ENCODE measurements at places on chromosomes 13 and 19. TPM values are rescaled to one million over a fixed set of nuclear protein-coding genes. Genes with fewer than 3 reads are reported as not detected.

DNA sequence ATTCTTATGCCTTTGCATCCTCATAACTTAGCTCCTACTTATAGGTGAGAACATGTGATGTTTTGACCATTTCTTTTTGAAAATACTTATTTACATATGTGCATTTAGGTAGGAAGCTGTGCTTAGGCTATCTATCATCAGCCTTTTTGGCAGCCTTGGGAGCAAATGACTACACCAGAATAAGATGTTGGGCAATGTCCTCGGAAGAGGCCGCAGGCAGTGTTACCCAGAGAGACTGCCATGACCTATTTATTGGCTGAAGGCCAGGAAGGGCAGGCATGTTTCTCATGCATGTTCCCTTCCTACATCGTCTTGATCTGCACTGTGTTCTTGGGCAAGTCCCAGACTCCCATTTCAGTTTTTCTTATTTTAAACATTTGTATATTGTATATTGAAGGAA lies 122.3 kb downstream of the B3GLCT start:
- no peaks in the 10 kb centered on the region for H3K36me3 ChIP-seq
- DNase-seq: no peak
- H3K4me1 ChIP-seq: no peaks in the 10 kb centered on the region
- no peaks in the 10 kb centered on the region for H3K27me3 ChIP-seq

GRCh38 chr13:95931300-95932025 lies 121.7 kb downstream of the UGGT2 start:
- H3K27ac ChIP-seq: no peak overlapping the region
- no peak for DNase-seq
- H3K4me3 ChIP-seq: no peak overlapping the region
- H3K36me3 ChIP-seq: peaks cover 28% of the 10 kb centered on the region

DNA sequence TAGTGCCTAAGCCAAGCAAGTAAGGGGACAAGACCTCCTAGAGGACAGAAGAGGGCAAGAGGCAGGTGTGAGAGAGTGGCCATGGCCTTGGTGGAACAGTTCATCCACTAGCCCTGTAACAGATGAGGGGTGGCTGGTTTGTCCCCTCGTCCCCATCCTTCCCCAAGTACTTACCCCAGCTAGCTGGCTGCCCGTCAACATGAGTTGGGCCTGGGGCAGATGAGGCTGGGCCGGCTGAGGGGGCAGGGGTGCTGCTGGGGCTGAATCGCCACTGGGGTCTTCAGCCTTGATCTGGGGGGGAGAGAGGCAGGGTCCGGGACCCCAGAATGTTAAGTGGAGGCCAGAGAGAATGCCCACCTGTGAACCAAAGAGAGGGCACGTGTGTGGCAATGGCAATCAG lies 15.2 kb downstream of the POU2F2 start:
- H3K4me1 ChIP-seq: no peaks in the 10 kb centered on the region
- no peak overlapping the region for H3K4me3 ChIP-seq
- peaks cover 33% of the 10 kb centered on the region for H3K27me3 ChIP-seq

KLK12 gene
- not detected for polyA plus RNA-seq

GRCh38 chr19:14654786-14655560 lies 19.7 kb downstream of the ADGRE3 start:
- H3K36me3 ChIP-seq: no peaks in the 10 kb centered on the region
- DNase-seq: no peak
- H3K4me1 ChIP-seq: no peaks in the 10 kb centered on the region
- no peak overlapping the region for H3K4me3 ChIP-seq
- H3K27ac ChIP-seq: no peak overlapping the region
- H3K27me3 ChIP-seq: peaks cover 24% of the 10 kb centered on the region

DNA sequence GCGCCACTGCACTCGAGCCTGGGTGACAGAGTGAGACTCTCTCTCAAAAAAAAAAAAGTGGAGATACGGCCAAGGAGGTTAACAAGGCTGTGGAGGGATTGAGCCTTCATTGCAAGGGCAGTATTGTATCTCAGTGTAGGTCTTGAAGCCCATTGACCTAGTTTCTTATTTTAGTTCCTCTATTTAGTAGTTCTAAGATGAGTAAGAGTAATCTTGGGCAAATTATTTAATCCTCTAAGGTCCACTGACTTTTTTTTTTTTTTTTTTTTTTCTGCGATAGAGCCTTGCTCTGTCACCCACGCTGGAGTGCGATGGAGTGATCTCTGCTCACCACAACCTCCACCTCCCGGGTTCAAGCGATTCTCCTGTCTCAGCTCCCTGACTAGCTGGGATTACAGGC lies 14.3 kb upstream of the ILF3 start:
- H3K4me1 ChIP-seq: peaks cover 3% of the 10 kb centered on the region
- H3K4me3 ChIP-seq: no peak overlapping the region
- peaks cover 26% of the 10 kb centered on the region for H3K36me3 ChIP-seq
- DNase-seq: no peak

- no peak overlapping the region for H3K4me3 ChIP-seq
- H3K27me3 ChIP-seq: no peaks in the 10 kb centered on the region
- no peak overlapping the region for H3K27ac ChIP-seq
- H3K4me1 ChIP-seq: no peaks in the 10 kb centered on the region
Measured at GRCh38 chr13:69243366-69243765, 864.3 kb upstream of the ATXN8OS start.

GRCh38 chr13:100102042-100102441 lies 13.1 kb downstream of the PCCA start:
- no peaks in the 10 kb centered on the region for H3K27me3 ChIP-seq
- H3K36me3 ChIP-seq: no peaks in the 10 kb centered on the region
- H3K4me3 ChIP-seq: no peak overlapping the region
- 0 out of 3 replicates have a peak, but pooled peaks cover 4% of the 10 kb centered on the region for H3K4me1 ChIP-seq
- no peak overlapping the region for H3K27ac ChIP-seq

CYP2F1 gene
- polyA plus RNA-seq: 0.04 TPM

- H3K4me1 ChIP-seq: peaks cover 11% of the 10 kb centered on the region
- DNase-seq: no peak
- no peak overlapping the region for H3K4me3 ChIP-seq
Measured at GRCh38 chr19:2761309-2761677, 21.5 kb upstream of the SLC39A3 start.

DNA sequence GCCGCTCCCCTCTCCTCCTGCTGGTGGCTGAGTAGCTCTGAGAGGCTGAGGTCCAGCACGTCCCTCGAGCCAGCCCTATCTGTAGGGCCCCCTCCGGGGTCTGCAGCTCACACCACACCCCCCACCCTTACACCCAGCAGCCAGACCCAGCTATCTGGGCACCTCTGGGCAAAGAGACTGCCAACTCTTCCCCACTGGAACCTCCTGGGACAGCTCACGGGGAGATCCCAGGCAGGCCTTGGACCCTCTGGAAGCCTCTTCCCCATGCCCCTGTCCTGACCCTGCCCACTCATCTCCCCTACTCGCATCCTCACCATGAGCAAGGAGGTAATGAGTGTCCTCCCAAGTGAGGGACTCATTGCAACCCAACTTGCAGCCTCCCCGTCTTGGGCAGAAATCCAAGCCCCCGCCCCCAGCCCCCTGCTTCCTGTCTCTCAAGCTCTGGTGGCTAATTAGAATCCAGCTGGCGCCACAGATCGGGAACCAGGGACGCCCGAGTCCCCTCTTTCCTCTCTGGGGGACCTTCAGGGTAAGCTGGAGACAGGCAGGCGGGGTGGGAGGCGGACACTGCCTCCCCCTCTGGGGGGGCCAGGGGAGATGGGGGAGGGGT lies 22.1 kb downstream of the ADGRL1 start:
- no peak overlapping the region for H3K27ac ChIP-seq
- H3K4me1 ChIP-seq: peaks cover 19% of the 10 kb centered on the region
- H3K27me3 ChIP-seq: no peaks in the 10 kb centered on the region
- no peak overlapping the region for H3K4me3 ChIP-seq

PTPRH gene
- 22.8 TPM for polyA plus RNA-seq

- H3K4me1 ChIP-seq: no peaks in the 10 kb centered on the region
- H3K27me3 ChIP-seq: no peaks in the 10 kb centered on the region
- H3K36me3 ChIP-seq: no peaks in the 10 kb centered on the region
- no peak overlapping the region for H3K4me3 ChIP-seq
- no peak for DNase-seq
Measured at GRCh38 chr13:42623916-42624315, 50.0 kb downstream of the TNFSF11 start.

DNA sequence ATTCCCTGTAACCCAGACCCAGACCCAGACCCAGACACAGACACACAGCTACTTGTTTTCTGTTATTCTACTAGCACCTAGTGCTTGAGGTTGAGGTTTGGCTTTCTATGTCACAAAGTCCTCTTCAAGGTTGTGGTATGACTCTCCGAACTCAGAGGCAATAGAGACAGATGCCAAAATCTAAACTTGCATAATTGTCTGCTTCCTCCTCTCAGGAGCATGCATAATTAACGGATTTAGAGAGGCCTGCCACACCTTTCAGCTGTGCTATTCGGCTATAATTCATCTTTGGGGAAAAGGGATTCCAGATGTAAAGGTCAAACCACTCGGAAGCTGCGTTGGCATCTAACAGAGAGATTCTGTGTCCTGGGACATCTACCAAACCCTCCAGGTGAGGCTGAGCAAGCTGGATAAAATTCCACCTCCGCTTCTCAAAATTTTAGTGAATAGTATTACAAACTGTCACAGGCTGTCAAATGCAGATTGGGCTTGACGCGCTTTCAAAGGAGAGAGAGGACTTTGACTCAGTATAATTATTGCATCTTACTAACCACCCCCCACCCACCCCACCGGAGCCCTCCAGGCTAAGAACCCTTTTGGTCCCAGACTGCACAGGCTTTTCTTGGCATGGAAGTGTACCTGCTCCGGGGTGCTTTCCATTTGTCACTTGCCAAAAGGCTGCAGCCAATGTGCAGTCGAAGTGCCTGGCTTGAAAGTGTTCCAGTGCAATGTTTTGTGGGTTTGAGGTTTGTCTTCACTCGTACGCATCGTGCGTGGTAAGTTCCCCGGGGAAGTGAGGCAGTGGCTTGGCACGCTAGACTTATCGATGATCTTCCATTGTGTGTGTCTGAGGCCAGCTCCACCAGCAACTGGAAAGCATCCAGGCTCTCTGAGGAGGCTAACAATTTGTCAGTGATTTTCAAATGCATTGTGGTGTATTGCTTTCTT lies 194.1 kb downstream of the TDRD3 start:
- no peaks in the 10 kb centered on the region for H3K27me3 ChIP-seq
- no peaks in the 10 kb centered on the region for H3K36me3 ChIP-seq
- no peak overlapping the region for H3K4me3 ChIP-seq
- DNase-seq: no peak

- DNase-seq: no peak
- H3K4me3 ChIP-seq: no peak overlapping the region
- H3K27me3 ChIP-seq: no peaks in the 10 kb centered on the region
Measured at GRCh38 chr19:21468791-21469190, 36.6 kb upstream of the ZNF429 start.

GDF15 gene
- 57.2 TPM for polyA plus RNA-seq

GRCh38 chr19:45464852-45465441 lies 2.8 kb upstream of the FOSB start:
- no peaks in the 10 kb centered on the region for H3K36me3 ChIP-seq
- peaks cover 12% of the 10 kb centered on the region for H3K4me1 ChIP-seq
- no peaks in the 10 kb centered on the region for H3K27me3 ChIP-seq
- H3K27ac ChIP-seq: no peak overlapping the region

- no peak overlapping the region for H3K4me3 ChIP-seq
- no peaks in the 10 kb centered on the region for H3K36me3 ChIP-seq
- DNase-seq: no peak
- no peaks in the 10 kb centered on the region for H3K4me1 ChIP-seq
- no peaks in the 10 kb centered on the region for H3K27me3 ChIP-seq
Measured at GRCh38 chr13:35965226-35965927, 165.8 kb downstream of the DCLK1 start.

TEX101 gene
- not detected for polyA plus RNA-seq

GRCh38 chr19:52710538-52710937 lies 24.3 kb downstream of the ZNF611 start:
- no peaks in the 10 kb centered on the region for H3K27me3 ChIP-seq
- H3K4me3 ChIP-seq: no peak overlapping the region
- H3K27ac ChIP-seq: no peak overlapping the region
- no peak for DNase-seq

- no peaks in the 10 kb centered on the region for H3K36me3 ChIP-seq
- no peaks in the 10 kb centered on the region for H3K27me3 ChIP-seq
- peaks cover 4% of the 10 kb centered on the region for H3K4me1 ChIP-seq
- no peak for DNase-seq
- H3K4me3 ChIP-seq: no peak overlapping the region
Measured at GRCh38 chr13:46086421-46086922, 18.4 kb downstream of the CPB2 start.

DNA sequence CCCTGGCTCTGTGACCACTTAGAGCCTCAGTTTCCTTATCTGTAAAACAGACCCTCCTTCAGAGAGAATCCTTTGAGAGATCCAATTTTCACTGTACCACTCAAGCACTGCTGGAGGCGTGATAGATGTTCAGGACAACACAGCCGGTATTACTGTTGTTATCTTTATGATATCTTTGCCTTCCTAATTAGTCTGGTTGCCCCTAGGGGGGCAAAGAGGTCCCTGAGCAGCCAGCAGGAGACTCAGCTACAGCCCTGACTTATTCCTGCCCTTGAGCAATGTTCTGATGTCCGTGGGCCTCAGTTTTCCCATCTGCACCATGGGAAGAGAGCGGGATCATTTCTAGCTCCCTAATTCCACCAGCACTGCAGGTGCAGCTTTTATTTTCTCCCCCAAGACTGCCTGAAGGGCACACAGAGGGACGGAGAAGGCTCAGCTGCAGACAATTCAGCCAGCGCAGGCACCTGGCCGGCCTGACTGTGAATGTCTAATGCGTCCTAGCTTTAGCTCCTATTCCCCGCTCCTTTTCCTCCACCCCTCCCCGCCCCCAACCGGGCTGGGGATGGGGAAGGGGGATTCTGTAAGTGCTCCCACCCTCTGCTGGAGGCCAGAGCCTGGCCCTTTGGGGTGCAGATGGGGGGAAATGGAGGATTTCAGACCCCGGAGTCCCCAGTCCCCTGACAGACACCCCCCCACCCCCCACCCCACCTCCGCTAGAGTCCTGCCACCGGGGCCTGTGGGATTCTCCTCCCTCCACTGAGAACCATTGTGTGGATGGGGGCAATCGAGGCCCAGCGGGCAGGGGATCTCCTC lies 16.2 kb downstream of the TLE5 start:
- H3K36me3 ChIP-seq: no peaks in the 10 kb centered on the region
- no peaks in the 10 kb centered on the region for H3K27me3 ChIP-seq
- peaks cover 41% of the 10 kb centered on the region for H3K4me1 ChIP-seq
- peak overlapping the region; percentile 46 for H3K27ac ChIP-seq
- DNase-seq: no peak

DNA sequence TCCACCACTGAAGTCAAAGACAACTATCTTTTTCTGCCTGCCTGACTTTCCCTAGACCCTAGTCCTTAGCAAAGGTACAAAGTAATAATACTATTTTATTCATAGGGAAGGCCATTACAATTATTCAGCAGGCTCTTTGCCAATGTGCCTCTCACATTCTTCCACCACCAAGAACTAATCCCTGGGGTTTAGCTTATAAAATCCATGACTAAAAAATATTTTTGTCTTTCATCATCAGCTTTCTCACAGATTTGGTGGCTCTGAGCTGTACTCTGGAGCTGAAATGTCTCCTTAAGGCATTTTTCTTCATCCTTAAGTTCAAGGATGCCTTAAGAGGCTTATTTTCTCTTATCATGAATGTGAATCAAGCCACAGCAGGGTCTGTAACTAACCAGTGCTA lies 96.1 kb downstream of the OXGR1 start:
- H3K27ac ChIP-seq: no peak overlapping the region
- H3K4me1 ChIP-seq: no peaks in the 10 kb centered on the region
- H3K4me3 ChIP-seq: no peak overlapping the region
- H3K36me3 ChIP-seq: no peaks in the 10 kb centered on the region

GRCh38 chr19:20247016-20247683 lies 80.1 kb downstream of the ZNF486 start:
- H3K36me3 ChIP-seq: no peaks in the 10 kb centered on the region
- no peaks in the 10 kb centered on the region for H3K27me3 ChIP-seq
- H3K27ac ChIP-seq: no peak overlapping the region
- H3K4me1 ChIP-seq: no peaks in the 10 kb centered on the region
- no peak overlapping the region for H3K4me3 ChIP-seq
- no peak for DNase-seq

- no peaks in the 10 kb centered on the region for H3K27me3 ChIP-seq
- DNase-seq: no peak
Measured at GRCh38 chr13:99766641-99767045, 204.9 kb downstream of the ZIC5 start.

ZNF85 gene
- polyA plus RNA-seq: 0.59 TPM

Measured in K562 (cell line).